GM12878 (cell line): ENCODE measurements at places on chromosomes 5 and 9. TPM values are rescaled to one million over a fixed set of nuclear protein-coding genes. Genes with fewer than 3 reads are reported as not detected.

DNA sequence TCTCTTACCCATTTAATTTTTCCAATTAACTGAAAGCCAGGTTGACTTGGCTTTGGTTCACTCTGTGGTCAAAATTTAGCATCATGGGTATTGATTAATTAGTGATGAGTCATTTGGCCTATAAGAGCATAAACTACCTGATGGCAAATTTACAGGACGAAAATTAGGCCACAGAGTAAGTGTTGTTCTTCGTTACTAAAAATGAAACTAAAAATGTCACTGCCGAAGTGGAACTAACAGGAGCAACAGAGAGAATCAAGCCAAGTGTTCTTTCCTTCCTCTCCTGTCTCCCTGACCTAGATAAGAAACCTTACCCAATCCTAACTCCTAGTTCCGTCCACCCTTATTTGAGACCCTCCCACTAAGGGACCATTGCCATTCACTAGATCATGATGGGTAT, 176.9 kb downstream of the RAB3C start:
- DNase-seq, result peak; percentile 58

DNA sequence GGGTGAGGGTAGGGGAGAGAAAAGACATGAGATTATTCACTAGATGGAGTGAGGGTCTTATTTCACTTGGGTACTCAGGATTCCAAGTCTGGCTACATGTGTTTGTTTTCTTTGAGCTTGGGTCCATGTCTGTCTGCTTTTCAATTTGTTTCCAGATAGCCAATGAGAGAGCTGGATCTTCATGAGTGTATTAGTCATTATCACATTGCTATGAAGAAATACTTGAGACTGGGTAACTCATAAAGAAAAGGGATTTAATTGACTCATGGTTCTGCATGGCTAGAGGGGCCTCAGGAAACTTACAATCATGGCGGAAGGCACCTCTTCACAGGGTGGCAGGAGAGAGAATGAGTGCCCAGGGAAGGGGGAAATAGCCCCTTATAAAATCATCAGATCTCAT, 196.8 kb upstream of the TRIM32 start:
- DNase-seq, result no peak

DNA sequence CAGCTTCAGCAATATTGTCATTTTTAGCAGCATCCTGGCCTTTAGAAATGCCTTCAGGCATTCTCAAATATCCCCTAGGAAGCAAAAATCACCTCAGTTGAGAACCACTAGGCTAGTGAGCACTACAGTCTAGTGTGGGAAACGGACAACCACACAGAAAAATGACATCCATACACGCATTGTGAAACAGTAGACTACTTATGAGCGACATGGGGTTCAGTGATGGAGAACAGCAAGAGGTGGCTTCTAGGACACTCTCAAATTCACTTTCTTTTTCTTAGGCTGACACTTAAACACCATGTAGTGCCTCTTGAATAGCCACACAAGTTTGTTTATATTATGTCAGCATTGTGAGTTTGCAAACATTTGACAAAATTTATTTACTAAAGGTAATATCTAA, 203.0 kb downstream of the KDM4C start:
- no peak for DNase-seq

- DNase-seq, result no peak
These were observed 59.1 kb downstream of the TLR4 start for GRCh38 chr9:117763314-117763713.

DNA sequence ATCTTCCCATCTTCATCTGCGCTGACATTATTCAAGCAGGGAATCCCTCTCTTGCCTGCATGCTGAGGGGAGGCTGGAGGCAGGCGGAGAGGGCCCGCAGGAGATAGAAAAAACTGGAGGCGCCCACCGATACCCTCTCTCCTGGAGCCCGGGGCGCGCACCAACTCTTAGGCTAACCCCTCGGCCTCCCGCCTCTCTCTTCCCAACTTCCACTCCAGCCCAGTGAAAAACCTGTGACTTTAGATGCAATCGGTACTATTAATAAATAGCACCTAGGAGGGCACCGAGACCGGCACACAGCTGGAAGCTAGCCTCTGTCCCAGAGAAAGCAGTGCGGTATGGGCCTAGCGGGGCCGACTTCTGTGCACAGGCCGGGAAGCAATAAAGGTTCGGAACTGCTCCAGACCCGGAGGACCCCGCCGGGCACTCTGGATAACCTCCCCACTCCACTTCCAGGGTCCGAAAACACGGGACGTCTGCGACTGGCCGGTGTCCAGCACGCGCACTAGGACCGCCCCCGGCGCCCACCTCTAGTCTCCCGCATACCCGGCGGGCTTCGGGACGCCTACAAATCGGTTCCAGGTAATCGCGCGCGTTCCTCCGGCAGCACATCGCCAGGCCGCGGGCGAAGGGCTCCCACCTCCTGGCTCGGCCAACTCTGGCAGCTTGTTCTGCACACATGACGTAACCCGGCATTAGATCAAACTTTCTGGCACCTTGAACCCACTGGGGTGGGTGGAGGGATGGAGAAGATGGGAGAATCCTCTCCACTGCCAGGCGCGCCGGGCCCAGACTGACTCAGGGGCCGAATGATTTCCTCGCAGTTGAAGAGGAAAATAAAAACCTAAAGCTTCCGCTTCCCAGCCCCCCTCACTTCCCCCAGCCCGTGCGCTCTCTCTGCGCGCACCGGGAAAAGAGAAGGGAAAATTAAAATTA, 1.4 kb downstream of the EFNA5 start:
- no peak for DNase-seq

- DNase-seq, result no peak
These were observed 3.7 kb downstream of the PHF24 start for GRCh38 chr9:34961574-34962490.

DNA sequence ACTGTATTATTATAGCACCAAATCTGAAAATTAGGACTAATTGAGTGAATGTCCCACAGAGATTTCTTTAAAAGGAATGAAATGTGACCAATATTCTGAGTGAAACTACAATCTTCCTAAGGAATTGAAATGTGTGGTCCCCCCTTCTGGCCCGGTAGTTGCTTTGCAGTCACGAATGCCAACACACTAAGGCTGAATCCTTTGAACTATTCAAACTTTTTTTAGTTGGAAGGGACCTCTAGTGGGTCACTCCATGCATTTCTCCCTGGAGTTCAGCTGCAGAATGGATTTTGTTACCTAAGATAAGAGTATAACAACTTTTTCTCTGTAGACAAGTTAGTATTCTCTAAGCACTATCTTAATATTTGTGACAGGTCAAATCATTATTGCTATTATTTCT, 2.8 kb downstream of the CDH6 start:
- no peak for DNase-seq

- no peak for DNase-seq
These were observed 33.3 kb downstream of the TLE4 start for GRCh38 chr9:79604921-79605562.

GRCh38 chr5:67149951-67150523, 46.6 kb downstream of the CD180 start:
- DNase-seq, result no peak

DNA sequence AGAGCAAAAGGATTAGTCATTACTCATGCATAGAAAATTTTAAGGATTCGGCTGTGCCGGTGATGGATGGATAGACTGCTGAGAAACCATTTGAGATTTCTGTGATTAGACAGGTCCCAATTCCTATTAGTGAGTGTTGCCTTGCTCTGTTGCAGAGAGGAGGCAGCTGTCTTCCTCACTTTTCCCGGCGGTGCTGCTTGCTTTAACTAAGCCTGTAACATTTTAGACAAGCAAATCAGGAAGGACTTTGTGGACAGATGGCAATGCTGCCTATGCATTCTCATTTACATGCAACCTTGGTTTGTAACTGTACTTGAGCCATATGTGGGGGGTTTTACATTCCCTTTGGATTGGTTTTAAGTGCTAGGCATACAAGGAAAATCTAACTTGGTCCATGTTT, 1176.3 kb downstream of the CDH18 start:
- no peak for DNase-seq

DNA sequence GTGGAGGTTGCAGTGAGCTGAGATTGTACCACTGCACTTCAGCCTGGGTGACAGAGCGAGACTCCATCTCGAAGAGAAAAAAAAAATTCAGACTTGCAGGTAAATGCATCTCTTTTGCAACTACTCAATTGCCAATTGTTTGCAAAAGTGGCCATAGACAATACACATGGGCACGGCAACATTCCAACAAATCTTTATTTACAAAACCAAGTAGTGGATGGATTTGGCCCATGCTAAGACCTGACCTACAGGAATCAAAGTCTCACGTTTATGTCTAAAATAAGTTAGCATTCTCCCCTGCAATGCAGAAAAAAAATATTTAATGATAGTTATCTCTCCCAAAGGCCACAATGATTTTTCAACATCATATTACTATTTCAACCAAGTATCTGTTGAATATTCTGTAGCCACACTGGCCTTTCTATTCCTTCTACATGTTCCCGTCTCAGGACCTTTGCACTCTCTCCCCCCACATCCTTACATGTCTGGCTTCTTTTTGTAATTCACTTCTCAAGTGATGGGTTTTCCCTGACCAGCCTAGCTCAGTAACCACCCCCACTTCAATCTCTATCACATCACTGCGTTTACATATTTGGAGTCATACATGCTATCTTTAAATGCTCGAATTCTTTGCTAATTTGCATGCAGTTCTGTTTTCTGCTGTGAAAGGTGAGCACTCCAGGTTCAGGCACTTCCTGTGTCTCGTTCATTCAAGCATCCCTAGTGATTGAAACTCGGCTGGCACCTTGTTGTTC, 54.2 kb downstream of the FNBP1 start:
- peak; percentile 99 for DNase-seq

- no peak for DNase-seq
These were observed 128.6 kb upstream of the PUM3 start for GRCh38 chr9:2972475-2972874.

DNA sequence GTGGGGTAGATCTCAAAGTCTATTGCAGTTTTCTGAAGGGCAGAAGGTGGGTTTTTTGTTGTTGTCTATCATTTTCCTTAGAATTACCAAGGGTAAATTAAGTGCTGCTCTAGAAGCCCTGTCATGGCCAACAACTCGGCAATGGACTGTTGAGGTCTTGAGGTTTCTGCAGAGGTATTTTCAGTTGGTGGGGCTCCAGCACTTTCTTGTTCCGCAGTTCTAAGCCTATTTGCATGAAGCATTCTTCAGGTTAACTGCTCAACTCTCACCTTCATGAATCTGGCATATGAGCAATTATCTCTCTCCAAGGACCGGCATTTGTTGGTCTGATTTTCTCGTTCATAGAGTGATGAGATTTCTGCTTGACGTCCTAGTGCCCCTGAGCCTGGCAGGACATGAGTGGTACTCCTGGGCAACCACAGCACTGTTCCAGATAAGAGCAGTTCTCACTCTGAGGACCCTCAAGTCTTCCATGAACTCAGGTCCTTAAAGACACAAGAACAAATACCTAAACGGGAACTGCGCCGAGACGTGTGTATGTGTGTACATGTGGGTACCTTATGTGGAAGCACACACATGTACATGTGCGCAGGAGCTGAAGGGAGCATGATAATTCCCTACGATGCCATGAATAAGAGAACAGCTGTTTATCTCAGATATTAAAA, 544.5 kb downstream of the CSNK1G3 start:
- DNase-seq, result peak; percentile 46

DNA sequence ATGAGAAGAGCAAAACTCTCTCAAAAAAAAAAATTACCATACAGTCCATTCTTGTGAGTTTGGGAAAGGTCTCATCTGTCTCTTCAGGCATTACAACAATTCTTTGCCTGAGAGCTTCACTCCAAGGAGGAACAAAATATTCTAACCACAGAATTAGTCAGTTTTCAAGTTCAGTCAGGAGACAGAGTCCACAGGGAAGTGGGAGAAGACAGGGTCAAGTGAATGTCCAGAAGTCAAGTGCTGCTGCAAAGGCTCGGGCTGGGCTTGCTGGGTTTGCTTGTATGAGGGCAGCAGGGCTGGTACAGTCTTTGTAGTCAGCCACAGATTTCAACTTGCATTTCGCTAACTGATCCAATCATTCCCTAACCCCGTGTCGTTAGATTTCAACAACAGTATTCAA, 17.6 kb upstream of the HEXB start:
- no peak for DNase-seq

LCNL1 gene
- polyA plus RNA-seq, result not detected in 2 replicates

TBCA gene
- 301 and 306 TPM in 2 replicates for polyA plus RNA-seq

OLFML2A gene
- polyA plus RNA-seq, result 0.02 TPM in 1 of 2 replicates, not detected in the other

NR2F1-AS1 gene
- 0.50 TPM in 1 of 2 replicates, not detected in the other for polyA plus RNA-seq

LRRTM2 gene
- polyA plus RNA-seq, result 0.11 and 0.23 TPM in 2 replicates

TRIM7 gene
- 0.11 and 1.3 TPM in 2 replicates for polyA plus RNA-seq
